ENCODE measurements at places on chromosomes 3 and 15.

DNA sequence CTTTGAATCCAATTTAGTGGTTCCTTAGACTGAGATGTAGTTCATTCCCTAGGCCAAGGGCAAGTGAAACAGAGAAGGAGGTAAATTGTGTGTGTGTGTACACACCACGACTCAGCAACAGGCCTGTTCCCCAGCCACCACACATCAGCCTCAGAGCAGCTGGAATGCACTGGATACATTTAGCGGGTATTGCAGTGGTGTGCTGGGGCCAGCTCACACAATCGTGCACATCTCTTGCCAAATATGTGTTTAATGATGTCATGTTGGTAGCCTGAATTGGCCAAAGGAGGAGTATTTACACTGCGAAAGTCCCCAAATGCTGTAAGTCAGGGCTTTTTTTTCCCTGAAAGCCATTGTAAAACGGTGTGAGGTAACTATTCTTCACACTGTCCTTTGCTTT, 82.3 kb downstream of the RBPMS2 start:
- DNase-seq: no peak

DNA sequence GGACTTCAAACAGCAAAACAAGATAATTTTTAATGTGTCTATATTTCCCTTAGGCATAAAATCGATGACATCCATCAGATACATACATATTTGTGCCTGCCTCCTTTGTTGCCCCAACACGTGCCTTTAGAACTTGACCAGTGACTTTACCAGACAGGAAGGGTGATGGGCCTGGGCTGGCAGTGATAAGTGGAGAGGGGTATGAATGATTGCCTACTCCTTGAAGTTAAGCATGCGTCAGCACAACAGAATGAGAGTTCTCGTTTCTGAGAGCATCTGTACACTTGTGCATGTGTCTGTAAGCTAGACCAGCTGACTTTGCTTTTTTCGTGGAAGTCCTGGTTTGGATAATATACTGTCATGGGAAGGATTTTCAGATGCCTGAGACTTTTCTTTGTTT, 54.9 kb upstream of the COL6A6 start:
- DNase-seq: no peak

DNA sequence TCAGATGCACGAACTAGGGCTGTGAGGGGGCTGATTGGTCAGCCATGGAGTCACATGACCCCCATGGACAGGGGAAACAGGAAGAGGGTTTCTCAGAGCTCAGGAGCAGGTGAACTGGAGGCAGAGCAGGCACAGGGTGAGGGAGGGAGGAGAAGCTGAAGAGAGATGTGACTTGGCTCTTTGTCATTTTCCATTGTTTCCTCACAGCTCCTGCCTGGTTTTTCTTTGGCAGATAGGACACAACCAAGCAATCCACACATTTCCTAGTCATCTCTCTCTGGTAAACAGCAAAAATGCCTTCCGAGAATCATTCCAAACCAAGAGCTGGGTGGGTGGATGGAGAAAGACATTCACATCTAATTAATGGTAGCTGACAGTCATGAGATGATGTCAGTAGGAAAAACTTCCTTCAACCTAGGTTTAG, 43.4 kb upstream of the LMCD1 start:
- no peak for DNase-seq

DNA sequence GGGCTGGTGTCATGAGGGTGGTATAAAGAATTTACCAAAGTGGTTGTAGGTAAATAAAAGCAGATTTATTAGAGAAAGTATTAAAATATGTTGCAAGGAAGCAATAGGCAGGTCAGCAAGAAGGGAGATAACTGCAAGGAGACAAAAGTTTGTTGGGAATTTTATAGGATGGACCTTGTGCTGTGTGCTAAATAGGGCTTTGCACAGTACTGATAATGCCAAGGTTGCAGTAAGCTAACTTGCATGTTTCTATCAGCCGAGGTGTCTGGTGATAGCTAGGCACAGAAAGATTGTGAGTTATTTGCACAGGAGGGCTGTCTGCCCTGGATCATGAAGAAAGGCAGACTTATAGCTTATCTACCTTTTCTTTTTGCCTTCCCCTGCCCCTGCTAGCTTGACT, 102.5 kb upstream of the SPRED1 start:
- DNase-seq: no peak
